ENCODE measurements at places on chromosomes 12 and 14.
A peak's percentile ranks its signal among the peaks of the same experiment; 100 is the strongest.

- no peak for ATAC-seq
Observed at GRCh38 chr14:60643463-60644314, 5.6 kb downstream of the SIX1 start.

- peak; percentile 60 for ATAC-seq
Observed at GRCh38 chr12:41438854-41439541, 250.9 kb downstream of the PDZRN4 start.

DNA sequence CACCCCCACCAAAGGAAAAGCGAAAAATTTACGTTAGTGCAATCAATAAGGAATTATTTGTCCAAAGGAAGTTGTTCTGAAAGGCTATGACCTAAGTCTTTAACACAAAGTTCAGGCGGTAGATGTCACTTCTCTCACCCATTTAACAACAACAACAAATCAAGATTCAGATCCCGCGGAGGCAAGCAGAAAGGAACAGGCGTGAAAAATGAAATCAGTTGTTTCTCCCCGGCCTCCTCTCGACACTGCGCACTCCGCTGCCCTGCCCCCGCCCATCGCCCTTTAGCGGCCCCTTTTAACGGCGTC lies 1.4 kb downstream of the DENND5B start:
- no peak for ATAC-seq

GRCh38 chr14:104447750-104448149 lies 131.8 kb upstream of the C14orf180 start:
- no peak for ATAC-seq

DNA sequence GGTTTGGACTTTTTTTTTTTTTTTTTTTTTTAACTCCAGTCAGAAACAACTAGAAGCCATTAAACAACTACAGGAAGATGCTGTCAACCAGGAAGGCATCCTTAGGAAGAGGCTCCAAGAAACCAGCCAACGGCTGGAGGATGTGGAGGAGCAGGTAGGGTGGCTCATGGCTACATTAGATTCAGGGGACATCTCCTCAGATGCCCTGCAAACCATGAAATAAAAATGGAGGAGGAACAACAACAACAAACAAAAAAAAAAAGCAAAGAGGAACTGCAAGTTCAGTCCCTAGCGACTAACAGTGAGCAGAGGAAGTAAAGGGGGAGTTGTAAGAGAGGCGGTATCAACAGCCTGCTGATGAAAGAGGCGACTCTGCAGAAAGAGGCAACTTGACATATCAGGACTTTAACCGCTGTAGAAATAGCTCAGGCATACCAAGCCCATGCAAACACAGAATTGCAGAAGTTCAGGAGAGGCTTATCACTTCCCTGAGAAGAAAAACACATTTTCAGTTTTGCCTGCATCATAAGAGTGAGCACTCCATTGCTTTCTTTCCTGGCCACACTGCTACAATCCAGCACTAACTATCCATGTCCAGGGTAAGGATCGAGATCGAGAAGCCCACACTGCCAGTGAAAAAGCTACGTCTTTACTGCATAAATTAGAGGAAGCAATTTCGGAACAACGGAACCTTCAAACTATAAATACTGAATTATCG lies 103.5 kb upstream of the BCAT1 start:
- no peak for ATAC-seq

DNA sequence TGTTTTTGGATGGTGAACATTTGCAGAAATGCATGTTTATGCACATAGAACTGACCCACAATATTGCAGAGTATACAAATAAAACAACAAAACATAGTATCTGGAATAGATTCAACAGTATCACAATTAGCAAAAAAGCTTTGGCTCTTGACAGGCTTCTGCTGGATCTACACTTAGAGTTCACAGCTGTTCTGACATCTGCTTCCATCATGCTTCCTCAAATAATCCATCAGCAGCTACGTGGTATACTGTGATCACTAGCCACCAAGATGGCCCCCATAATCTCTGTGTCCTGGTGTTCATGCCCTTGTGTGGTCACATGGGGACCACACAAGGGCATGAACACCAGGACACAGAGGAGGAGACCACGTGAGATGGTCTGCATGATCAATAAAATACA lies 166.6 kb upstream of the CCDC198 start:
- no peak for ATAC-seq

DNA sequence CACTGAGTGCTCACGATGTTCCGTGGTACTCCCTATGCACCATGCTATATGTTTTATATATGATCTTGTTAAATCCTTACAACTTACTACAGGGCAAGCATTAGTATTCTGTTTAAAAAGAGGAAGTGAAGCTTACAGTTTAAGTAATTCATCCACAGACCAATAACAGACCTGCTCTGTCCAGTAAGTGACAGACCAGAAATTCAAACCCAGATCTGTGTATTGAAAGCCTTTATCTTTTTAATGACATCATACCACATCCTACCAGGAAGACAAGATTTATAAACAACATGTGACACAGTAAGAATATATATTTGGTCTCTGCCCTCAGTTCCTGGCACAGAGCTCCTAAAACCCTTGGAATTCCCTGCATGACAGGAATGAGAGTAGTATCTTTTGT lies 206.5 kb downstream of the STXBP6 start:
- no peak for ATAC-seq

GRCh38 chr12:82314406-82314892 lies 43.7 kb downstream of the CCDC59 start:
- ATAC-seq = no peak

- no peak for ATAC-seq
Observed at GRCh38 chr14:62307844-62308243, 545.6 kb downstream of the SNAPC1 start.

DNA sequence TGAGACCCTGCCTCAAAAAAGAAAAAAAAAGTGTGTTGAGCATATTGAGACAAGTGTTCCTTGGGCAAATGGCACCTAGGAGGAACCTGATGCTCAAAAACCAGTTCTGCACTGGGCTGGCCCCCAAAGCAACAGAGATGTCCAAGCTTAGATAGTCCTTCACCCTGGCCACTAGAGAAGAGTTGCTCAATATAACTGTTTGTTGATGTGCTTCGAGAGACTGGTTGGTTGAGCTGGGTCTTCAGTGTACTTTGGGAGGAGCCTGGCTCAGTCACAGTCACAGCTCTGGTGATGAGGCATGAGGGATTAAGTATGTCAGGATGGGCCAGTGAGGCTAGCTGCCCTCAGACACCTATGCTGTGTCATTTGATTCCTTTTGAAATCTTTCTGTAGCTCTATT lies 38.0 kb downstream of the SLC2A14 start:
- no peak for ATAC-seq

DNA sequence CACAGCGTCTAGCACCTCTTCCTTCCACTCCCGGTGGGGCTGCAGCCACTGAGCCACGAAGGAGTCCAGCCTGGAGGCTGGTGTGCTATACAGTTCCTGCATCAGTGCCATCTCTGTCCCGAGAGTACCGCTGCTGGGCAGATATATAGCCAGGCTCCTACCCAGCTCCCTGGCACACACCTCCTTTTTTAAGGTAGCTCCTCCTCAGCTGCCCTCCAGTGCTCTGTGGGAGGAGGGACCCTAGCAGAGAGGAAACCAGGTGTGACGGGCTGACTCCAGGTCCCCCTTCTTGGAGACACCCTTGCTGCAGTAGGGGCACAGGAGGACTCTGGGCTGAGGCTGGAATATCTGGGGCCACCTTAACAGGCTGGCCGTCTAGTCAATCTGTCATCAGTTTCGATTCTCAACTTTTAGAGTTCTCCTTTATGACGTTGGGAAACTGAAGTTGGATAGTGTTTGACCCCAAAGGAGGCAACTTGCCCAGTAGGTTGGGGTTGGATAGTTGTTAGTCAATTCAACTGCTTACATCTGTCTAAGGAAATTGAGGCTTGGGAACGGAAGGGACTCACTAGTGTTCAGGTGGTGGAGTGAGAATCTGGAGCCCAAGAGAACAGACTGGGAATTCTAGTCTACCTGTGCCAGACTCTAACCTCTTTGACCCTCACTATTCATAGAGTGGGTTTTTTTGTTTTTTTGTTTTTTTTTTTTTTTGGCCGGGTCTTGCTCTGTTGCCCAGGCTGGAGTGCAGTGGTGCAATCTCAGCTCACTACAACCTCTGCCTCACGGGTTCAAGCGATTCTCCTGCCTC lies at the start of gene OASL:
TSS of gene OASL (minus strand) at position 386 of the 808 bp plus-strand sequence. CDS start at position 111, 275 bp downstream.
- ATAC-seq = peak; percentile 90

DNA sequence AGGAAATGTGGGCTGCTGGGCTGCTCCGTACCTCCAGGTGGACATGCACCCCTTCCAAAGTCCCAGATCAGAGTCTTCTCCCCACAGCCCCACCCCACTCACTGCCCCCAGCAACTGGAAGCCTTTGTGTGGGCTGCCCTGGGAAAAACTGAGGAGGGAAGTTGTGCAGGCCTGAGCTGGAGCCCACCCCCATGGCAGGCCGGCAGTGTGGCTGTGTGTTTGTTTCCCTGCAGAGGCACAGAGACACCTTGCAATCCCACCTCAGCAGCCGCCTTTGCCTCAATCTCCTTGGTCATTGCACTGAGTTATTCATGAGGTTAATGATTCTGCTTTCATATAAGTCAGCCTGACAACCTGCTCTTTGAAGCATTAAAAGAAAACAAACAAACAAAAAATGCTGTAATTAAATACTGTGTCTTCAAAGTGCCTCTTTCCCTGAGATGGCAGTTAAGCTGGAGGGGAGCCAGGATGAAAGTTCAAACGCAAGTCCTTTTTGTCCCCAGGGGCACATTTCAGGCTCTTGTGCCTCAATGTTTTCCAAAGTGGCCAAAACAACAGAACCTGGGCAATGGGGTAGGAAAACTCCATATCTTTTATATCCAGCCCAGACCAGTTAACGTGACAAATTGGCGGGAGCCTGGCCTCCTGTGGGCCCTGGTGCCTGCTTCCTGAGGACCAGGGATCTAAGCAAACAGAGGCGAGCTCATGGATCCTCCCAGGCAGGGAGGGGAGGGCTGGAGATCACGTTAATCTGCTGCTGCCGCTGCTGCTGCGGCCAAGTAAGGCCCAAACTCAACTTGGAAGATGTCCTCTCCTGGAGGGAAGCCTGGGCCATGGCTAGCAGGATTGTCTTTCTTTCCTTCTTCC lies 51.9 kb upstream of the TSPAN11 start:
- ATAC-seq = no peak

- ATAC-seq = no peak
Observed at GRCh38 chr12:103181366-103182152, 224.1 kb downstream of the ASCL1 start.

DNA sequence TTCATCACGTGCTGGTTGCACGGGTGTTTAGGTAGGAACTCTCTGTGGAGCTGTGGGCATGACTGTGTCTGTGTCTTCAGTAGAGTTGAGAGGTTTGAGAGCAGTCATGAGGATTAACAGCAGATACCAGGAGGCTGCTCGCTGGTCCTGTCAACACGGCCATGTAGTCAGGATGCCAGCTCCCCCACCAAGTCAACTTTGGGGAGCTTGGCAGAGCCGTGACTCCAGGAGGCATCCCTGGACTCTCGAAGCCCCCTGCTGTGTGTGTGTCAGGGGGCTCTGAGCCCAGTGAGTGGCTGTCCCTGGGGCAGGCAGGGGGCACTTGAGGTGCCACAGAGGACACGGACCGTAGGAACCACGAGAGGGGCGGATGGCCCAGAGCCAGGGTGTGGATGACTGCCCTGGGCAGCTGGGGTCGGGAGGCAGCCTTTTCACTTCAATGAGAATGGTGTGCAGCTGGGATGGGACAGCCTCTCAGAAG lies 7.2 kb upstream of the GPR132 start:
- no peak for ATAC-seq

GRCh38 chr14:33693237-33693636 lies 257.6 kb downstream of the EGLN3 start:
- peak; percentile 93 for ATAC-seq

DNA sequence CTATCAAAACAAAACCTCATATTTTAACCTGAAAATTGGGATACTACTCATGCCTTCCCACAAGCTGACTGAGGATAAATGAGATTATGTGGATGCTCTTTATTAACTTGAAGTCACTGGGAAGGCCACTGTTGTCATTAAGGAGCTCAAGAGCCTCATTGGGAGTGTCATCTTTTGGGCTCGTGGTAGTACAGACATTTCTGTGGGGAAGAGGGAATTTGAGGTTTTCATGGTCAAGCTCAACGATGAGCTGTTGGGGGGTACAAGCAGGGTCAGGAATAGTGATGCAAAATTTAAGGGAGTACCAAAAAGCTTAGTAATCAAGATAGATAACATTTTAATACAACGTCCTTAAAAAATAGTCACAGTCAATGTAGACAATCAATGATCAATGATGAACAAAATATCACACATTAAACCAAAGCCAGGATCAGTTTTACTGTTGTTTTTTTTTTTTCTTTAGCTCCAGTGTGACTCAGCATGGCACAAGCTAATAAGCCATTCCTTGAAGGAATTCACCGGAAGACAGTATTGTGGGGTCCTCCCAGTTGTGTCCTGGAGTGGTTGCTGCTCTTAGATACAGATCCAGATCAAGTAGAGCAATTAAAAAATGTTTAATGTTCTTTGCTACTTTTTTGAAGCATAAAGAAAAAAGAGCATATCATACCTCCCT lies 130.9 kb downstream of the C12orf75 start:
- no peak for ATAC-seq

DNA sequence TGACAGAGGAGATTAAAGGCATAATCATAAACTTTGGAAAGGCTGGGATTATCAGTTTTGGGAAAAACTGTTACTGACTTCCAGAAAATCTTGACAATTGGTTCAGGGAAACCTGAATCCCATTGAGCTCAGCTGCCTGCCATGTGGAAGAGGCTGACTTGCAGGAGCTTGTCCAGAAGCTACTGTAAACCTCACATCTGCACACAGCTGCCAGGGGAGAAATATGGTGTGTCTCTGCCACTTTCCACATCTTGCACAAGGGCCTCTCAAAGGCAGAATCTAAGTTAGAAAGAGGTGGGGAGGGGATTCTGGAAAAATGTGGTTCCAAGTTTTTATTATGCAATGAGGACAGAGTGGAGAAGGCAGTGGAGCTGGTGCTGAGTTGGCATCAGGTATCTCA lies 8.7 kb upstream of the BHLHE41 start:
- ATAC-seq = no peak

DNA sequence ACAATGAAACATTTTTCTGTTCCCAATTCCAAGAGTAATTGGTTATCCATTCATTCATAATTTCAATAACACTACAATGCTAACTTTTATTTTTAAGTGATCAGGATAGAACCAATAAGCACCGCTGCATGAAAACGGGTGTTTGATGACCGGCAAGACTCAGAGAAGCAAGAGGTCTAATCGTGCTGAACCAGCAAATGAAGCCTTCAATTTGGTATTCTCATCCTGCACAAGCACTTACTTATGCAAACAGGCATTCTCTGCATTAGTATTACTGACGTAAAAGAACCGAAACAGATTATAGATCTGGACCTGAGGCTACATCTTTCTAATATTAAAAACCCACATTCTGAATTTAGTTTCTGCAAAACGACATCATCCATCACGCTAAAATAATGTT lies 67.7 kb downstream of the RBM19 start:
- ATAC-seq = no peak

- no peak for ATAC-seq
Observed at GRCh38 chr12:56931474-56931978, 2.7 kb downstream of the SDR9C7 start.

GRCh38 chr14:87139299-87139698 lies 853.7 kb downstream of the GALC start:
- ATAC-seq = no peak

GRCh38 chr14:76293923-76294322 lies 82.0 kb upstream of the ESRRB start:
- no peak for ATAC-seq
